ENCODE measurements at places on chromosomes 6 and 20. TPM values are rescaled to one million over a fixed set of nuclear protein-coding genes. Genes with fewer than 3 reads are reported as not detected.

The SLC16A10 gene
- total RNA-seq, result 1.4 TPM

GRCh38 chr6:157600807-157601206 is 219.8 kb downstream of the ZDHHC14 start:
- DNase-seq, result no peak
- H3K27ac ChIP-seq, result no peak overlapping the region
- no peak overlapping the region for H3K4me3 ChIP-seq
- H3K27me3 ChIP-seq, result no peaks in the 10 kb centered on the region
- no peaks in the 10 kb centered on the region for H3K36me3 ChIP-seq
- H3K4me1 ChIP-seq, result peaks cover 3% of the 10 kb centered on the region

DNA sequence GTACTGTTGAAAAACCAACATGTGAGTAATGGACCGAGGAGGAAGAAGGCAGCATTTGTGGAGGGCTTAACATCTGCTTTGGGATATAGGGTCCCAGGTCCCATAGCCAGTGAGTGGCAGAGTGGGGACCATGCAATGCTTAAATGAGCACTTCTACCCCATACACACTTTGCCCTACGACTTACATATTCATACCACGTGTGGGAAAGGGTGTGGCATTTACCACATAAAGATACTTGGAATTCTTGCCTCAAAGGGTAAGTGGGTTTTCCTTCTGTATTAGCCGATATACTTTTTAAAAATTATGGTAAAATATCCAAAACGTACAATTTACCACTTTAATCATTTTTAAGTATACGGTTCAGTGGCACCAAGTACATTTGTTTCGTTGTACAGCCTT is 199.3 kb downstream of the BACH2 start:
- peaks cover 35% of the 10 kb centered on the region for H3K27me3 ChIP-seq
- no peak overlapping the region for H3K27ac ChIP-seq
- H3K36me3 ChIP-seq, result peaks cover 11% of the 10 kb centered on the region
- H3K4me1 ChIP-seq, result peaks cover 37% of the 10 kb centered on the region
- DNase-seq, result no peak
- no peak overlapping the region for H3K4me3 ChIP-seq

GRCh38 chr6:37696841-37697662 is 631 bp downstream of the MDGA1 start:
- DNase-seq, result peak; percentile 62
- peaks cover 15% of the 10 kb centered on the region for H3K36me3 ChIP-seq
- peak overlapping the region; percentile 94 for H3K4me3 ChIP-seq

The C4B gene
- 3.4 TPM for total RNA-seq
